ENCODE measurements at places on chromosomes 11 and 22. TPM values are rescaled to one million over a fixed set of nuclear protein-coding genes. Genes with fewer than 3 reads are reported as not detected.

The TRPM5 gene
- not detected for polyA plus RNA-seq

The ACR gene
- polyA plus RNA-seq, result not detected

The OR10A5 gene
- polyA plus RNA-seq, result not detected

The CALCA gene
- polyA plus RNA-seq, result not detected

The ACCS gene
- 0.79 TPM for polyA plus RNA-seq

The HIKESHI gene
- 96.0 TPM for polyA plus RNA-seq

The LSP1 gene
- polyA plus RNA-seq, result 438 TPM

The CATSPERZ gene
- not detected for polyA plus RNA-seq

The SPATA19 gene
- not detected for polyA plus RNA-seq

The MAP6 gene
- not detected for polyA plus RNA-seq

The ARFGAP2 gene
- 97.8 TPM for polyA plus RNA-seq

The CRYBB3 gene
- polyA plus RNA-seq, result not detected

The NFAM1 gene
- polyA plus RNA-seq, result not detected

The DBX1 gene
- not detected for polyA plus RNA-seq

The PNPLA5 gene
- polyA plus RNA-seq, result not detected

The LRFN4 gene
- 0.09 TPM for polyA plus RNA-seq

The NELL1 gene
- not detected for polyA plus RNA-seq

The IFITM5 gene
- not detected for polyA plus RNA-seq

The MPPED2 gene
- 1.4 TPM for polyA plus RNA-seq

The MUC2 gene
- polyA plus RNA-seq, result not detected
